Right atrium auricular region (tissue), 2 donors: ENCODE measurements at places on chromosomes 6 and 20. TPM values are rescaled to one million over a fixed set of nuclear protein-coding genes. Genes with fewer than 3 reads are reported as not detected.

Gene C6orf58
- total RNA-seq, result not detected

Gene PACSIN1
- total RNA-seq, result 6.3 TPM

Gene MAPK13
- 1.4 TPM for total RNA-seq

Gene COX4I2
- total RNA-seq, result 9.0 TPM

Gene CBLN4
- total RNA-seq, result not detected

Gene IP6K3
- 17.3 TPM for total RNA-seq

Gene LY6G5B
- 1.8 TPM for total RNA-seq

Gene BPIFA1
- total RNA-seq, result not detected

Gene NOP56
- total RNA-seq, result 47.1 TPM

Gene PRKN
- total RNA-seq, result 19.3 TPM

Gene MOG
- total RNA-seq, result 2.4 TPM

Gene LINC00237
- total RNA-seq, result not detected

Gene CSTF1
- 22.8 TPM for total RNA-seq

Gene OR2B6
- total RNA-seq, result not detected

Gene PI3
- total RNA-seq, result not detected

Gene LKAAEAR1
- total RNA-seq, result not detected

DNA sequence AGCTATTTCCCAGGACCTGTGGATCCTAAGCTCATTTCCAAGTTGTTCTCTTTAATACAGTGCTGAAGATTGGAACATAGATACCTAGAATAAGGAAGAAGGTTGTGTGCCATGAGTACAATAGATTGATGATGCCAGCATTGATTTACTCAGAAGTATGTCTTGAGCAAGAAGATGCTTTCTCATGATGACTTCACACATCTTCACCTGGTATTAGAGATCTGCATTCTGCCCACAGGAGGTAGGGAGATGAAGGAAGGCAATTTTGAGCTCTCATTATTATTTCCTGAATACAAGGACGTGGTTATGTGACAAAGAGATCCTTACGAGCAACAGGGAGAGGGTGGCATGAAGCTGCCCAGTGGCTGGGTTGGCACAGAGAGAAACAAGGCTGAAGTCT lies 20.0 kb upstream of the ZNF165 start:
- no peaks in the 10 kb centered on the region for H3K36me3 ChIP-seq
- H3K27ac ChIP-seq, result no peak overlapping the region
- no peaks in the 10 kb centered on the region for H3K4me1 ChIP-seq
- no peak overlapping the region for H3K4me3 ChIP-seq
- no peaks in the 10 kb centered on the region for H3K27me3 ChIP-seq

GRCh38 chr6:166466178-166467122 lies 83.7 kb upstream of the MPC1 start:
- no peaks in the 10 kb centered on the region for H3K4me1 ChIP-seq
- peaks cover 12% of the 10 kb centered on the region for H3K36me3 ChIP-seq
- no peaks in the 10 kb centered on the region for H3K27me3 ChIP-seq
- H3K27ac ChIP-seq, result no peak overlapping the region
- H3K4me3 ChIP-seq, result no peak overlapping the region

GRCh38 chr6:136654086-136654485 lies 103.9 kb upstream of the MAP7 start:
- H3K36me3 ChIP-seq, result no peaks in the 10 kb centered on the region
- no peak for DNase-seq
- no peak overlapping the region for H3K4me3 ChIP-seq
- no peaks in the 10 kb centered on the region for H3K27me3 ChIP-seq
- no peak overlapping the region for H3K27ac ChIP-seq

GRCh38 chr6:144331491-144331969 lies 46.4 kb downstream of the UTRN start:
- no peak overlapping the region for H3K27ac ChIP-seq
- DNase-seq, result no peak
- H3K4me1 ChIP-seq, result no peaks in the 10 kb centered on the region
- H3K4me3 ChIP-seq, result no peak overlapping the region
- no peaks in the 10 kb centered on the region for H3K27me3 ChIP-seq

DNA sequence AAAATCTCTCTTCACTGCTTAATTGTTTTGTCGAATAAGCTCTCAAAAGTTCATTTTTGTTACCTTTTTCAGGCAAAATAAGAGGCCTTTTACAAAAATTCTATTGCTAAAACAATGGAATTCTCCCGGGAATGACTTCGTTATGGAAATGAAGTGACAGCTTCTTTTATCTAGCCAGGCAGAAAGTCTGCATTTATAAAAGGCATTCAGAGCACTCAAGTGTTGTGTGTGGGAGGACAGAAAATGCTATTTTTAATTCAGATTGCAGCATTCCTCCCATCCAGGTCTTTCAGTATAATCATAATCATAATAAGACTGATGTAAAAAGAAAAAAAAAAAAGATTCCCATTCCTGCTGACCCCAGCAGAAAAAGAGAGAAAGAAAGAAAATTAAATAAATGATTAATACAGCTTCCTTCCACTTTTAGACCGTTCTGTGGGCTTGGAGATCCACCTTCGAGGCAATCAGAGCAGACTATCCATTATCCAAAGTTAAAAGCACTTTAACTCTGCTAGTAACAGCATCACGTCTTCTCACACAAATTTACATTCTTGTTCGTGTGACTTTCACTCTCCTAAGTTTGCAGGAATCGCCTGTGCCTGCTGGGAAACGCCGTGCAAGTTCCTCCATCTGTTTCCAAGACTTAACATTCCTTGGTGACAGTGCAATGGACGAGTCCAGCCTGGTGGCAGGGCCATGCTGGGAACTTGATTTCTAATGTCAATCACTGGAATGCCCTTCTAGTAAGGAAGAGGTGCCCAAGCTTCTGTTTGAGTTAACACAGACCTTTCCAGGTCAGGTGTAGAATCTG lies 258.8 kb downstream of the GMPR start:
- no peak overlapping the region for H3K4me3 ChIP-seq
- H3K27me3 ChIP-seq, result no peaks in the 10 kb centered on the region
- no peak overlapping the region for H3K27ac ChIP-seq
- DNase-seq, result no peak

DNA sequence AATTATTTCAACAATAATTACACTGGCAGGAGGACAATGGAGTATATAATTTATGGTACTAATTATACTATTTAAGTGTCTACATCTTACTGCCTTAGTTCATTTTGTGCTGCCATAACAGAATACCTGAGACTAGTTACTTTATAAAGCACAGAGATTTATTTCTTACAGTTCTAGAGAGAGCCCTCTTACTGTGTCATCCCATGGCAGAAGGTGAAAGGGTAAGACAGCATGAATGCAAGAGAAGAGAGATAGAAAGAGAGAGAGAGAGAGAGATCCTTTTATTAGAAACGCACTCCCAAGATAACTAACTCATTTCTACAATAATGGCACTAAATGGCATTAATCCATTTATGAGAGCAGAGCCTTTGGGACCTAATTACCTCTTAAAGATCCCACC lies 314.7 kb downstream of the EPM2A start:
- H3K4me1 ChIP-seq, result no peaks in the 10 kb centered on the region
- H3K27ac ChIP-seq, result no peak overlapping the region
- H3K4me3 ChIP-seq, result no peak overlapping the region
- DNase-seq, result no peak
- no peaks in the 10 kb centered on the region for H3K27me3 ChIP-seq
- H3K36me3 ChIP-seq, result no peaks in the 10 kb centered on the region

GRCh38 chr6:5698318-5698717 lies 308.4 kb downstream of the NRN1 start:
- no peaks in the 10 kb centered on the region for H3K36me3 ChIP-seq
- H3K4me1 ChIP-seq, result no peaks in the 10 kb centered on the region
- H3K27ac ChIP-seq, result no peak overlapping the region

DNA sequence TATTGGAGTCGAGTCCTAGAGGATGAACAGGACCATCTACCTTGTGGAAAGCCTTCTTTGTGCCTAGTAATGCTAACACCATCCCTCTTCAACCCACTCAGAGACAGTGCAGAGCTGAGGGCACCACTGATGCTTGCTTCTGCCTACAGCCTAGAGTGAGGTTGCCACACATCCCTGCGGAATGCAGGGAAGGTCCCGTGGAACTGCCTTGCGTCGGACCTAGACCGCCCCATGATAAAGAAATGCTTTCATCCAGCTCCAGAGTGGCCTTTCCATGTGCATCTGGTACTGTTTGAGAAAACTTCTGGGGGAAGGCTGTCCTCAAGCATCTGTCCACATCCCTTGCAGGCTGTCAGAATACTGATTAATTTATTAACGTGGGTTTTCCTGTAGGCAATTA lies 168.4 kb downstream of the PHACTR1 start:
- no peak for DNase-seq
- no peak overlapping the region for H3K4me3 ChIP-seq
- no peaks in the 10 kb centered on the region for H3K36me3 ChIP-seq
- no peaks in the 10 kb centered on the region for H3K27me3 ChIP-seq
- no peaks in the 10 kb centered on the region for H3K4me1 ChIP-seq

GRCh38 chr6:42970871-42971612 lies 7.9 kb downstream of the PEX6 start:
- no peaks in the 10 kb centered on the region for H3K27me3 ChIP-seq
- no peaks in the 10 kb centered on the region for H3K4me1 ChIP-seq
- H3K4me3 ChIP-seq, result no peak overlapping the region
- no peak for DNase-seq
- H3K36me3 ChIP-seq, result peaks cover 12% of the 10 kb centered on the region
- no peak overlapping the region for H3K27ac ChIP-seq

GRCh38 chr20:21684671-21685070 lies 20.8 kb upstream of the PAX1 start:
- H3K4me1 ChIP-seq, result peaks cover 7% of the 10 kb centered on the region
- peak; percentile 32 for DNase-seq
- H3K27ac ChIP-seq, result no peak overlapping the region
- H3K36me3 ChIP-seq, result no peaks in the 10 kb centered on the region

GRCh38 chr6:149316108-149316727 lies 1.3 kb upstream of the TAB2 start:
- H3K36me3 ChIP-seq, result no peaks in the 10 kb centered on the region
- H3K4me3 ChIP-seq, result peak overlapping the region; percentile 98
- no peak for DNase-seq

- H3K4me1 ChIP-seq, result no peaks in the 10 kb centered on the region
- H3K27me3 ChIP-seq, result no peaks in the 10 kb centered on the region
- H3K36me3 ChIP-seq, result no peaks in the 10 kb centered on the region
Measured at GRCh38 chr6:153538491-153538890, 407.4 kb upstream of the RGS17 start.

DNA sequence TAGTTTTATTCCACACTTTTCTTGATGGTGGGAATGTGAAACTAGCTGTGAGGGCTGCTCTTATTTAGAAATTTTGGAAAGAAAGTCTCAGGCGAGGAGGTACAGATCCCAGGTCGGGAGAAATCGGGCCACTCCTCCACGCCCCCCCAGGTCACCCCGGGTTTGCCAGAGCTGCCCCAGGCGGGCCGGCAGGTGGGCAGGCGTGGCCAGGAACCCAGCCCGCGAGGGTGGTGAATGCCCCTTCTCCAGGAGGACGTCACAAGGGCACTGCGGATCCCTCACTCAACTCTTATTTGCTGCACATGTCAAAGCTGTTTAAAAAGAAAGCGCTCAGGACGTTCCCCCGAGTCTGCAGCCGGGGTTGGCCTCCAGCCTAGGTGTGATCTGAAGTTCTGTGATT lies 60.5 kb upstream of the SLCO4A1 start:
- H3K27ac ChIP-seq, result no peak overlapping the region
- H3K4me1 ChIP-seq, result peaks cover 17% of the 10 kb centered on the region
- H3K27me3 ChIP-seq, result no peaks in the 10 kb centered on the region
- H3K4me3 ChIP-seq, result no peak overlapping the region
- DNase-seq, result no peak
- no peaks in the 10 kb centered on the region for H3K36me3 ChIP-seq

- H3K4me1 ChIP-seq, result no peaks in the 10 kb centered on the region
- DNase-seq, result no peak
- H3K27me3 ChIP-seq, result no peaks in the 10 kb centered on the region
- no peaks in the 10 kb centered on the region for H3K36me3 ChIP-seq
Measured at GRCh38 chr6:168247443-168248147, 72.0 kb downstream of the DACT2 start.

DNA sequence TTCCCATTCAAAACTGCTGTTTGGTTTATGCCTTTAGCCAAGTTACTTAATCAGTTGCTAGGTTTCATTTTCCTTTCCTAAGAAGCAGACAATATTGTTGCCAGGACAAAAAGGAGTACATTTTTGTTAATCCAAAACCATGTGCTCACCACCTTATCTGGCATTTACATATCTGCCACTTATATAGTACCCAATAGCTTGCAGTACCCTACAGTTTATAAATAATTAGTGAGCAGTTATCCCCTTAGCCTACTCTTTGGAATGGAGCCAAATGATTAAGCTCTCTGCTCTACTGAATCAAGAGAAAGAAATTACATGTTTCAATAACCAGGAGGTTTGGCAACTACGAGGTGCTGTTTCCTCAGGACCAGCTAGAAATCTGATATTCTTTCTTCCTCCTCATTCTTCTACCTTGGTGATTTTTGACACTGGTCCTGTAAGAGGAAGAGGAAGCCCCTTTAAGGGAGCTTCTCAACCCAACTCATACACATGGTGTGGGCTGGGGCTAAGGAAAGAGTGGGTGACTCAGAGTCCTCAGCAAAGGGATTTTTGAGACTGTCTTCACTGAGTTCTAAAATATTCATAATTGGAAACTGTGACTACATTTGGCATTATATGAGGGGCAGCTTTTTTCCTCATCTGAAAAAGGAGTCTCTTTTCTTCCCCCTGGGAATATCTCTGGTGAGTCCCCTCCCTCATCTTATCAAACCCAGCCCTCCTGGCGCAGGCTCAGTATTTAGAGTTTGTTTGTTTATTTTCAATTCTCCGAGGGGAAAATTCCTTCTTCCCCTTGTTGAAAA lies 1.5 kb downstream of the ZNFX1 start:
- H3K36me3 ChIP-seq, result peaks cover 43% of the 10 kb centered on the region
- peaks cover 57% of the 10 kb centered on the region for H3K4me1 ChIP-seq
- DNase-seq, result no peak
- no peaks in the 10 kb centered on the region for H3K27me3 ChIP-seq
- peak overlapping the region; percentile 99 for H3K27ac ChIP-seq
- peak overlapping the region; percentile 97 for H3K4me3 ChIP-seq

- peak overlapping the region; percentile 77 for H3K27ac ChIP-seq
- no peak overlapping the region for H3K4me3 ChIP-seq
- DNase-seq, result peak; percentile 56
- H3K36me3 ChIP-seq, result peaks cover 42% of the 10 kb centered on the region
- no peaks in the 10 kb centered on the region for H3K27me3 ChIP-seq
Measured at GRCh38 chr20:25207960-25208534, 12.5 kb downstream of the ENTPD6 start.

GRCh38 chr20:703006-703405 lies 27.4 kb upstream of the SCRT2 start:
- no peak for DNase-seq
- H3K27me3 ChIP-seq, result no peaks in the 10 kb centered on the region
- no peak overlapping the region for H3K27ac ChIP-seq
- H3K36me3 ChIP-seq, result no peaks in the 10 kb centered on the region
- peaks cover 9% of the 10 kb centered on the region for H3K4me1 ChIP-seq
- no peak overlapping the region for H3K4me3 ChIP-seq

DNA sequence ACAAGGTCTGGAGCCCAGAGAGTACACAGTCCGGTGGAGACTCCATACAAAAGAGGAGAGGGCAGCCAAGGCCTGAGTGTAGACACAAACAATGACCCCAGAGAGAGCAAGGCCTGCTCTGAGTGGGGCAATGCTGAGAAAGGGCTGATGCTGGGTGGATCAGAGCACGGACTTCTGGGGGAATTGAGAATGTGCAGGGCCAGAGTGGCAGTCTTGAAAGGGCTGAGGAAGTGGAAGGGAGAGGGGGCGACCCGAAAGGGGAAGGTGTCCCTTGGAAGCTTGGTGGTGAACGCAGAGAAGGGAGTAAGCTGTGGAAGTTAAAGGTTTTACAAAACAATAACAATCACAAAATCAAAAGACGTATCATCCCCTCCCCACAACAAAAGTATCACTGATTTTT lies 12.0 kb upstream of the GRM4 start:
- no peak for DNase-seq
- H3K36me3 ChIP-seq, result no peaks in the 10 kb centered on the region
- no peaks in the 10 kb centered on the region for H3K27me3 ChIP-seq
- H3K27ac ChIP-seq, result no peak overlapping the region

- H3K27me3 ChIP-seq, result no peaks in the 10 kb centered on the region
- H3K36me3 ChIP-seq, result peaks cover 16% of the 10 kb centered on the region
- no peaks in the 10 kb centered on the region for H3K4me1 ChIP-seq
- DNase-seq, result no peak
Measured at GRCh38 chr6:32176476-32177182, 745 bp upstream of the AGPAT1 start.
